GDM1 (cell line): ENCODE measurements at places on chromosomes 2 and 18.
A peak's percentile ranks its signal among the peaks of the same experiment; 100 is the strongest.

DNA sequence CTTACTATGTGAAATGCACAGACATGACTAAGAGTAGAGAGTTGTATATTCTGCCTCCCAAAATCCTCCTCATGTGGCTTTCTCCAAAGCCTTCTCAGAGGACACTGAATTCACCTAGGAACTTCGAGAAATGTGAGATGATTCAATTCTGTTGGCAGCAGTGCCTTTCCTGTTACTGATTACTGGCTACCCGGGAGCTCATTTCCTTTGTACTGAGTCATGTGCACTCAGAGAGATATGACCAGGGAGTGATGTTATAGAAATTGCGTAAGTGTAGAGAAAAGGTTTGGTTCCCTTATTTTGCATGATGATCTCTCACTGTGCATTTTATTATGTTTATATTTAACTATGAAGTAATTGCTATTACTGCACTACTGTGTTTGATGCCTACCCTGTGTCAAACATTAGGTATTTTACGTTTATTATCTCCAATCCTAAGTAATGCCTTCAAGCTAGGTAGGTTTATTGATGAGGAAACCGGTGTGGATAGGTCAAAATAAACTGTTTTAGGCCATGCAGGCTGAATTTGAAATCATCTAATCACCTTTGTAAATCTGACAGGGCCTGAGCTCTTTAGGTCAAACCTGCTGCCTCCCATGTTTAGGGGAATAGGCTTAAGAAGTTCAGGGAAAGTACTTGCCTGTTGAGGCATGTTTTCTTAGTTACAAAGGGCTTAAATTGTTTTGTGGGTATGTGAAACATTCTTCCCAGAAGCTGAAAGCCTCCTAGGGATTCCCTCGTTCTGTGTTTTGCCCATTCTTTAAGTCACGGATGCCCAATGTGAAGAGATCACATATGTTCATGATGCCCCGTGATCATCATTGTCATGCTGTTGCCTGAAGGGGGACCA lies 86.8 kb downstream of the FMNL2 start:
- DNase-seq, result peak; percentile 54

DNA sequence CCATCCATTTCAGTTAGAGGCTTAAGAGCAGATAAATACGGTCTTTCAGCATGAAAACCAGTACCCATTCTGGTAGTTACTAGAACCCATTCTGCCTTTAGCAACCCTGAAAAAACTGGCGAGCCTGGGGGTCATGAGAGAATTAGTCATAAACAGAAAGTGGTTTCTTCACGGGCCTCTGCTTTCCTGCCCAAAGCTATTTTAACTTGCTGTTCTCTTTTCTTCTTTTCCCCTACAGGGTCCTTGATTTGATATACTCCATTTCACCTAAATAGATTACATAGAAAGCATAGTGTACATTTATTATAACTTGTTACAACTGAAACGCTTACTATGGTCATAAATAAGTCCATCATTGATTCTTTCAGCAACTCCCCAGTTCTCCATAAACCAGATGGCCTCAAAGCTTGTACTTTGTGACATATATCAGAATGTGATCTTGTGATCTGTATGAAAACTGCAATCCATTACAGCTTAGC lies 48.3 kb downstream of the WDFY1 start:
- peak; percentile 16 for DNase-seq

GRCh38 chr2:17979707-17980106 lies 101.2 kb downstream of the KCNS3 start:
- no peak for DNase-seq

DNA sequence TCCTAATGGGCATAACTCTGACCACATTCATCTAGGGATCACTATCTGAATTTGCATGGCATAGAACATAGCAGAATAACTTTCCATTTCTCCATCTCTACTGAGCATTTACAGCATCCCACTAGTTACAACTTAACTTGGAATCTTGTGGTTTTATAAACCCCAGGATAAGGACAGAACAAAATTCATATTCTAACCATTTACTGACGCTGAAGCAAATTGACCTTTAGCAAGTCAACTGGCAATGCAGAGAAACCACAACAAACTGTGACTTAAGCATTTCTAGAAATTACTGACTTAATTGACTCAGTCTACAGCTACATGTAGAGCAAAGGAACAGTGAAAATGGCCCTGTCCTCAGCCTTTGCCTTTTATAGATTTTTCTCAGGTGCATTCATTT lies 61.2 kb downstream of the DCC start:
- DNase-seq, result no peak

- no peak for DNase-seq
These were observed 514.8 kb upstream of the HNMT start for GRCh38 chr2:137449454-137449853.

DNA sequence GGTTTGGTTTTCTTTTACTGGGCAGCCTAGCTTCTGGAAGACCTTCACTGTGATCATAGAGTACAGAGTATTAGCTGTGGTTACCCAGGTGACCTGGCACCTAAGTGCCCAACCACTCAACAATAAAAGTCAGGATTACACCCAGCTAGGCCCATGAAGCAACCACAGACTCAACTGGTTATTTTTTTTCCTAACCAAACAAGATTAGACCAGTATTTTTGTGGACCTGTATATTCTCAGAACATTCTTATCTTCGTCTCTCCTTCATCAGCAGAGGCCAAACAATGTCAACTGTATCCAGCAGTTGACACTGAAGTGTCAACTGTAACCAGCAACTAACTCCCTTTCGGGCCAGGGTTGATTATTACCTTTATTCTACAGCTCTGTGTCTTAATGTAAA lies 289.2 kb upstream of the SLC39A10 start:
- DNase-seq, result no peak

GRCh38 chr2:151159109-151159662 lies 102.5 kb downstream of the RBM43 start:
- no peak for DNase-seq

GRCh38 chr2:233460726-233461441 lies 105.7 kb downstream of the USP40 start:
- DNase-seq, result no peak

DNA sequence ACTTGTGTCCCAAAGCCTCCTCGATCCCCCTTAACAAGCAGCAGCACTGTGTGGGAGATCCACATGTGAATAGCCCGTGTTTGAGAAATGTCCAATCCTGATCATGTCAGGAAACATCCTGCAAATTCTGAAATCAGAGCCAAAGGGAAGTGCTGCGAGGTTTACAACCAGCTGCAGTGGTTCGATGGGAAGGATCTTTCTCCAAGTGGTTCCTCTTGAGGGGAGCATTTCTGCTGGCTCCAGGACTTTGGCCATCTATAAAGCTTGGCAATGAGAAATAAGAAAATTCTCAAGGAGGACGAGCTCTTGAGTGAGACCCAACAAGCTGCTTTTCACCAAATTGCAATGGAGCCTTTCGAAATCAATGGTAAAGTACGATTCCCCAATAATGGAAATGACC lies at the start of gene MARCO:
MARCO (plus strand) TSS at position 164 of the 400 bp plus-strand sequence; CDS start at position 271, 107 bp downstream.
- DNase-seq, result no peak

- DNase-seq, result no peak
These were observed 103.6 kb upstream of the TMEM200C start for GRCh38 chr18:5998907-5999306.

- no peak for DNase-seq
These were observed 176.8 kb downstream of the ZEB2 start for GRCh38 chr2:144343145-144343544.

- DNase-seq, result peak; percentile 40
These were observed 42.1 kb upstream of the DSG1 start for GRCh38 chr18:31275722-31276463.

GRCh38 chr2:204545861-204546735 lies 823 bp downstream of the PARD3B start:
- DNase-seq, result no peak

DNA sequence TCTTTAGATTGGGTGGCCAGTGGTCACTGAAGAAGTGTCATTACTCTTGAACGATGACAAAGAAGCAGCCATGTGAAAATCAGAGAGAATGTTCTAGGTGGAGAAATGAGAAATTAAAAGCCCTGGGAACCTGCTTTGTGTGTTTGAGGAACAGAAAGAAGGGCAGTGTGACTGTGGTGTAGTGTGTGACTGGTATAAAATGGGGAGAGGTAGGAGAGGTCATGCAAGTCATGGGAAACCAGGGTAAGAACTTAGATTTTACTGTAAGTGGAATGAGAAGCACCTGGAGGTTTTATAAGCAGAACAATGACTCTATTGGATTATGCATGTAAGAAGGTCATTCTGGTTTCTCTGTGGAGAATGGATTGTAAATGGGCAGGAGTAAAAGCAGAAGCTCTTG lies 12.2 kb downstream of the ICOS start:
- DNase-seq, result no peak

- DNase-seq, result no peak
These were observed 163.5 kb downstream of the UXS1 start for GRCh38 chr2:106030287-106031268.

- DNase-seq, result peak; percentile 0
These were observed 362.2 kb upstream of the NXPH2 start for GRCh38 chr2:139142252-139142880.

GRCh38 chr18:9735238-9735637 lies 27.1 kb downstream of the RAB31 start:
- peak; percentile 87 for DNase-seq

- no peak for DNase-seq
These were observed 665.8 kb upstream of the ID2 start for GRCh38 chr2:8015848-8016600.

GRCh38 chr18:26978812-26979341 lies 113.4 kb upstream of the AQP4 start:
- DNase-seq, result no peak

DNA sequence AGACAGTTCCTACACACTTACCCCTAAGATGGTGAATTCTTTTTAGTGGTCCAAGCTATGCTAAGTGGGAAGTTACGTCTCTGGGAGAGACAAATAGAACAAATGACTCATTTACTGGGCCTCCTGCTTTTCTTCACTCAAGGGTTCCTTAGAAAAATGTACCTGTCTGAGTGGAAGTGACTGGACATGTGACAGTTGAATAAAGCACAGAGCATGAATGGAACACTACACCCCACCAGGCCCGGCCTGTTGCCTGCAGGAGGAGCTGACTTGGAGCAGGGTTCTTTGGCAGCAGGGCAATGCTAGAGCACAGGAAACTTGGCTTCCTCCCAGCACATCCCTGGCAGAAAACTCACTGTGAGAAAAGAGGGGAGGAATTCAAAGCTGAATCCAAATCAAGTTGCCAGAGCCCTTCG lies 451.0 kb upstream of the SETBP1 start:
- no peak for DNase-seq

DNA sequence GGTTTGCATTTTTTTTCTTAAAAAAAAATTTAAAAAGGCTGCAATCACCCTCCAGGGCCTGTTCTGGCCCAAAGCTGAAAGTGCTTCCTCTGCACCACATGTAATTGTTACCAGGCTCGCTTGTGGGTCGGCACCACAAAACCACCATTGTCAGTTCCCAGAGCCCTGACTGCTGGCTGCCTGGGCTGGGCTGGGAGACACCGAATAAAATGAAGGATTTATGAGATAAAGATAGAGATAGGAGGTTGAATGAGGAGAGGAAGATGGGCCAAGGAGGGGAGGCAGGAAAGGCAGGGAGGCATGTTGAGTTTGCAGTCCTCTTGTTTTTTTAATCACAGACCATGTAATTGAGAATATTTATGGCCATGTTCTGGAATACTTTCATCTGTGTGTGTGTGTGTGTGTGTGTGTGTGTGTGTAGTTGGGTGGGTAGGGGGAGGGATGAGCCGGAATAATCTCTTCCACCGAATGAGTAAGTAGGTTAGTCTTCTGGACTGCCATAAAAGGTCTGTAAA lies 14.7 kb downstream of the NRP2 start:
- no peak for DNase-seq

- DNase-seq, result no peak
These were observed 274.2 kb upstream of the NCKAP5 start for GRCh38 chr2:133842446-133842845.

GRCh38 chr18:29147944-29148343 lies 971.0 kb upstream of the CDH2 start:
- no peak for DNase-seq

GRCh38 chr2:101427240-101427639 lies 39.9 kb upstream of the CREG2 start:
- no peak for DNase-seq

DNA sequence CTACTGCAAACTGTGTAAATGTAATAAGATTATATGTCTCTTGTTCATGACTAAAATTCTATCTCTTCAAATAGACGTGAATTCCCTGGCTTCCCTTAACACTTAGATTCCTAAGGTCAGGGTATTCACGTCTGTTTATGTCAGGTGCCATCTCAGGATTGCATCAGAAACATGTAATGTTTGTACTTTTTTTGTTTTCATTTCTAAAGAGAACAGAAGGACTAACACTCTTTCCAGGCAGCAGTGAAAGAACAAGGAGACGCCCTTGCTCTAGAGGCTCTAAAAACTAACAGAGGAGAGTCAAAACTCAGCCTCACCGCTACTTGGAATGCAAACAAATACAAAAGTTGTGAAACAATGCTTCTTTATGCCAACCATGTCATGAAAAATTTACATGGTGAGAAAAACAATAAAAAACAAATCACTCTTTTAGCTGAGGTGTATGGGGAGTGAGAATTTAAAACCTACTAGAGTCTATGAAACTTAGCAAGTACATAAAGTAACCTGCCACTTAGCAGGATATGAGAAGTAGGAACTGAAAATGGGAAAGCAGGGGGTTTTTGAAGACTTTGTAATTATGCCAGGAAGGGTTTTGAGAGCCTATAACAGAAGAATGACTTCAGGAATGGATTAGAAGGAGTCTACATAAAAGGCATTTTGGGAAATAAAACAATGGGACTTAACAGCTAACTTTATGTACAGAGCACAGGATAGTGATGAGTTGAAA lies 522.7 kb downstream of the THSD7B start:
- DNase-seq, result no peak

- no peak for DNase-seq
These were observed 49.5 kb upstream of the ACAA2 start for GRCh38 chr18:49862656-49863385.

GRCh38 chr2:26913606-26913998 lies 56.8 kb upstream of the MAPRE3 start:
- DNase-seq, result no peak

DNA sequence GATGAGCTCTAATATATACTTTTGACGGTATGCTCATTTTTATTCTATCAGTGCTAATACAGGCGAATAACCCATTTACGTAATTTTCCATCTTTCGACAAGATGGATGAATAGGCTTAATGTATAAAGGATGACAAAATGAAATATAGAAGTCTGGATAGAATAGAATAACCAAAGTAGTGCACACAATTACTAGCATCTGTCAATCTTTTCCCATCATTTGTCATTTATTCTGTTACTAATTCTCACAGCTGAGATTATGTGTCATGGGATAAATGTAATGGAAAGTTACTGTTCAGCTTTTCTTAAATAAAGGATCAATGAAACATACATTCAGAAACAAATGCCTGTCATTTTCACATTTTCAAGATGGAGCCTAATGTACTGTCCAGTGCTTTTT lies 548.6 kb downstream of the LRRTM4 start:
- no peak for DNase-seq

DNA sequence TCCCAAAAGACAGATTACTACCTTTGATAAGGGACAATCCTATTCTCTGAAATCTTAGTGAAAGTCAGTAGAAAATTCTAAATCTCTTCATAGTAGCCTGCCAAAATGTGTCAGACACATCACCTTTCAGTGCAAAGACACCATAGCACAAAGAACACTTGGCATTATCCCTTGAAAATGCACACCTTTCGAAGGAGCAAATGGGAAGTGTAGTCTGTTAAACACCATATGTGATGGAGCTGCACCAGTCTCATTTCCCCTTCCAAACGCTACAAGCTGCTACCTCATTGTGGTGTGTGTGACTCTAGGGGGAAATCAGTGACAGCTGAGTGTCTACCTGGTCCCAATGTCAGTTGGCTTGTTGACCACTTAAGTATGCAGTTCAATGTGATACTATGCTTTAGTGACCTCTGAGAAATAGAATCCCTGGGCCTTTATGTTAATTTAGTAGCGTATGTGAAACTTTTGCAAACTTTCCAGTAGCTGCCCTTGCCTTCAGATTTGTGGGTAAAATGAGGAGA lies 551.7 kb downstream of the ARHGAP15 start:
- DNase-seq, result no peak
